ENCODE measurements at places on chromosomes 5 and 9. TPM values are rescaled to one million over a fixed set of nuclear protein-coding genes. Genes with fewer than 3 reads are reported as not detected.

DNA sequence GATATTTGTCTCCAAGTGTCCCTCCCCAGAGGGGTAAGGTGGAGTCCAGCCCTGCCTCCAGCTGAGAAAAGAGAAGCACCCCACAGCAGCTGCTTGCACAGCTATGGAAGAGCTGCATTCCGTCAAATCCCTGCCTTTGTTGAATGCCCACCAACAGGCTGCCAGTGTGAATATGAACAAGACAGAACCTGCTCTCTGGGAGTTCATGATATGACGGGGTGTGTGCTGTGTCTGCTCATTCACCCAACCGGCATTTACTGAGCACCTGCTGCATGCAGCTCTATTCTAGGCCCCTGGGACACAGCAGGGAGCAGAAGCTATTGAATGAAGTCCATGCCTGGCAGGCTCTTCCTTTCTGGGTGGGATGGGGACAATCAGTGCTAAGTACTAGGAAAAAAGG is 238.8 kb downstream of the GADD45G start:
- DNase-seq, result no peak

GARNL3 gene
- total RNA-seq, result 14.9 TPM

GRCh38 chr9:115204904-115205453 is 87.0 kb upstream of the TNC start:
- DNase-seq, result no peak

GRCh38 chr9:15155323-15155722 is 151.7 kb downstream of the TTC39B start:
- no peak for DNase-seq

GRIA1 gene
- 0.12 TPM for total RNA-seq

DNA sequence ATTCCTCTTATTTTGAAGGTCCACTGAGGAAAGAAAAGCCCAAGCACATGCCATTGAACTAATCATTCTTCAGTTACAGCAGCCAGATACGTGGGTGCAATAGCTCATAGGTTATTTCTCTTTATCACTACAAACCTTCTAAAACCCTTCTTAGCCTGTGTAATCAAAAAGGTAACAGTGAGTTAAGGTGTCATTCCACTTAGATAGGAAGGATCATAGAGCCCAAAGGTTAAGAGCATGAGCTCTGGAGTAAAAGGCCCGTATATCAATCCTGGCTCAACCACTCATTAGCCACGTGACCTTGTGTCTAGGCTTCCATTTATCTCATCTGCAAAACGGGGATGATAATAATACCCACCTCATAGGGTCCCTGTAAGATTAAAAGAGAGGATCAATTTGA is 2.7 kb downstream of the GPX8 start:
- no peak for DNase-seq

- DNase-seq, result no peak
These were observed 111.5 kb downstream of the HTR4 start for GRCh38 chr5:148542812-148543211.
